Stimulated activated CD4-positive, alpha-beta T cell treated with anti-CD3 and anti-CD28 coated beads, Interleukin-1b, Interleukin-23, amount 100 ng/mL, for 4 hours (primary cell): ENCODE measurements at places on chromosomes 12 and 14.
A peak's percentile ranks its signal among the peaks of the same experiment; 100 is the strongest.

DNA sequence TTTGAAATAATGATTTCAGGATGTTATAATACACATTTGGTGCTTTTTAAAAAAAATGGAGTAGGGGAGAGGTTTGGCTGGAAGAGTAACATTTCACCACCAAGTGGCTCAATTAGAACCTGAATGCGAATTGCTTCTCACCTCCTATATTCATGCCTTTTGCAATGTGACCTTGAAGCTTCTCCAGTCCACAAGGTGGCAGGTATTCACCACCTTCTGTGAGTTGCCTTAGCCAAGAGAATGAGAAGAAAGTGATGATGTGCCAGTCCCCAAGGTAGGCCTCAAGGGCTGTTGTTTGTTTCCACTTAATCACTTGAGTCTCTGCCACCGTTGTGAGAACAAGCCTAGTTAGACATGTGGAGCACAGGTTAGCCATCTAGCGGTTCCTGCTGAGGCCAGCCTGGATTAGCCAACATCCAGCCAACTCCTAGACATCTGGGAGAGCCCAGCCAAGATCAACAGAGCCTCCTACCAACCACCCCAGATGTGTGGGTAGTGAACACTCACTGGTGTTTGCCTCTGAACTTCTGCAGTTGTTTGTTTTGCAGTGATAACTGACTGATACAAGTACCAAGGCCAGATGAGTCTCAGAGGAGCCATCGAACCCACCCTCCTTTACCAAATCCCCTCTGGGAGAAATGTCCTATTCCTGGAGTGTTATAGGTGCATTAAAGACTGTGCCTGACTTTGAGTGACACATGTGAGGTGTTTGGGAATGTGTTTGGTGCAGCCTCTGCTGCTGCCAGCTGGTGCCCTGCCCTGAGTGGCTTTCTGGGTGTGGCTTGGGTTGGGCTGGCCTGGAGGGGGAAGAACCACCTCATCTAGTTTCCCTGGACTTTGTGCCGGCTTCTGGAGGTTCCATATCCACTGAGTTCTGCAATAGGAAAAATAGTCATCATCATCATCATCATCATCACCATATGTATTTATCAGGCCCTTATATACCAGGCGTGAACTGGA, 132.5 kb upstream of the RFLNA start:
- no peak for DNase-seq

DNA sequence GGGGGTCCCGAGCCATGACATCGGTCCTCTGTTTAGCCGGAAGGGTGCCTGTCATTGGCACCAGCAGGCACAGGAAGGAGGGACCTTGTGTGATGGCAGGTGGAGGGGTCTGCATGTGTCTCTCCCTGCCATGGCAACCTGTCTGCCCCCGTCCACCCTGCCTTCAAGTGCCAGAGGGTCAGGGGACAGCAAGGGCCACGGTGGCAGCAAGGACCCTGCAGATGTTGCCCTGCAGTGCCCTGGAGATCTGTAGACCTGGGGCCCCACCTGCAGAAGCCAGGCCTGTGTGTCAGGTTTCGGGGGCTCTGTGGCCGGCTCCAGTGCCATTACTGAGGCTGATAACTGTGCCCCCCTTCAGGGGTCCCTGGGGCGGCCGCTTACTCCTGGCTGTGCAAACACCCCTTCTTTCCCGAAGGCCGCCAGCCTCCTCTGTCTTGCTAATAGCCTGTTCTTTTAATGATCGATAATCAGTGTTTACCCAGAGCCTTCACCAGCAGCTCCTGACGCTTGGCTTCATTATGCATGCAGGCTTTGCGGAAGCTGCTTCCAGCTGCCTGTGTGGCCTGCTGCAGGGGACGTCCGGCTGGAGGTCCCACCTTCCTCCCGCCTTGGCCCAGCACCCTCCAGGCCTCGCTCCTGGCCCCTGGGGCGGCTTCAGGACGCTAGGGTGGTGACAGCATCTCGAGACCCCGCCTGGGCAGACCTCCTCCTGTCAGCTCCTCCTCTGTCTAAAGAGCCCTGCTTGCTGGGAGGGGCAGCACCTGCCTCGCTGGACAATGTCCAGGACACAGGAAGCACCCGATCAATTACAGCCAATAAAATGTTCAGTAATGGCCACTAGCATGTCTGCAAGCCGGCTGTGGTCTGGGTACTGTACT, 153.0 kb downstream of the KIF26A start:
- no peak for DNase-seq

- DNase-seq = no peak
Observed at GRCh38 chr12:96093543-96094196, 58.3 kb upstream of the LTA4H start.

- DNase-seq = no peak
Observed at GRCh38 chr12:131011165-131012079, 57.7 kb downstream of the ADGRD1 start.

- no peak for DNase-seq
Observed at GRCh38 chr14:50375760-50376159, 20.9 kb downstream of the CDKL1 start.

DNA sequence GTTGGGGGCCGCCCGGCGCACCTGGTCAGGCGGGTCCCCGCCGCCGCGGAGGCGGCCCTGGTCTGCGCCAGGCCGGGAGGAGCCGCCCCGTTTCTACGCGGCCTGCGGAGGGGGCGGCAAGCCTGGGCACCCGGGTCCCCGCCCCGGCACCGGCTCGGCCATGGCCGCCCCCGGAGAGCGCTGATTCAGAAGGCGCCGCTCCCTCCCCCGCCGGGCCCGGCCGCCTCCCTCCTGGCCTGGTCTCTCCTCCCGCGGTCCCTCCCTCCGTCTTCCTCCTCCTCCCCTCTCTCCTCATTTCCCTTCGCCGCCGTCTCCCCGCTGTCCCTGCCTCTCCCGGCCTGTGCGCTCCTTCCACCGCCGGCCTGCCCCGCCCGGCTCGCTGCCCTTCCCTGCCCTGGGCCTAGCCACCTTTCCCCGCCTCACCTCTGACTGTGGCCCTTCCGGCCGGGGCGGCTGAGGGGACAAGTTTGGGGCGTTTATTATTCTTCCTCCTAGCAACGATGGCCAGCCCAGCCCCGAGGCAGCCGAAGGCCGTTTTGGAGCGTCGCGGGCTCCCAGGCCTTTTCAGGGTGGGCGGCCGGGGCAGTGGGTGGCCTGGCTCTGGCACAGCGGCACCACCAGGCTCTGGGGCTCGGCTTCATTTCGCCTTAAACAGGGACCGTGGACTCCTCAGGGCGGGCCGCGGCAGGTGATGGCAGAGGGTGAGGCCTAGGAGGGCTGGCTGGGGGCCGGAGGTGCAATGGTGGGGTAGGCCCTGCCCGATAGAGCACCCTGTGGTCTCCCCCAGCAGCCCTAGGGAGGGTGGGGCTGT, 768 bp downstream of the CEP170B start:
- DNase-seq = peak; percentile 37

DNA sequence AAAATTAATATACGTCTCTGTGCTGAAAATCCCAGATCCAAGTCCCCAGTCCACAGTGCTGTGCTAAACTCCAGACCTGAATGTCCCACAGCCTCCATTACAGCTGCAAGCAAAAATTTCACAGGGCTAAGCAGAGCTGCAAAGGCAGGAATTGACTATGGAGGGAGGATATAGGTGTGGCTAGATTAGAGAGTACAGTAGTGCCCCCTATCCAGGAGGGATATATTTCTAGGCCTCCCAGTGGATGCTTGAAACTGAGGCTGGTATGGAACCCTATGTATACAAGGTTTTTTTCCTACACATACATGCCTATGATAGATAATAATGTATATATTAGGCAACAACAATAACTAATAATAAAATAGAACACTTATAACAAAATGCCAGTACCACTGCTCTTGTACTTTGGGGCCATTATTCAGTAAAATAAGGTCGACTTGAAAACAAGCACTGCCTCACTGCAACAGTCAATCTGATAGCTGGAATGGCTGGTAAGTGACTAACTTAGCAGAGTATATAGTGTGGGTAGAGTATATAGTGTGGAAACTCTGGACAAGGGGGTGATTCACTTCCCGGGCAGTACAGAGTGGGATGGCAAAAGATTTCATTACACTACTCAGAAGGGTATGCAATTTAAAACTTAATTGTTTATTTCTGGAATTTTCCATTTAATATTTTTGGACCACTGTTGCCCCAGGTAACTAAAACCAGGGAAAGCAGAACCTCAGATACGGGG, 82.7 kb downstream of the C14orf132 start:
- DNase-seq = no peak

DNA sequence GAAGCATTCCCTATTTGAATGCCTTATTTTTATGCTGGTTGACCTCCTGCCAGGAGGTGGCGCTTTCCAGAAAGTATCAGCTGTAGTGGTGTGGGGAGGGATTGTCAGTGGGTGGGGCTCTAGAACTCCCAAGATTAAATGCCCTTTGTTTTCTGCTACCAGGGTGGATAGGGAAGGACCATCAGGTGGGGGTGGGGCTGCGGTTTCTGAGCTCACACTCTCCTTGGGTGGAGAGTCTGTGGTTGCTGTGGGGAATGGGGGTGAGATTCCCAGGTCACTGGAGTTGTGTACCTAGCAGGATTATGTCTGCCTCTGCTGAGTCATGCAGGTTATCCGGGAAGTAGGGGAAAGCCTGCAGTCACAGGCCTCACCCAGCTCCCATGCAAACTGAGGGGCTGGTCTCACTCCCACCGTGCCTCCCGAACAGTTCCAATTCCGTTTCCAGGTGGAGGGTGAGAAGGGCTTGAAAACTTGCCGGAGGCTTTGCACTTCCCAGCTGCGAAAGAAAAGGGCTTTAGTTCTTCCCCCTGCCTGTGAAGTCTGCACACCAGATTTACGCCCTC, 68.3 kb downstream of the ALG10B start:
- DNase-seq = no peak

DNA sequence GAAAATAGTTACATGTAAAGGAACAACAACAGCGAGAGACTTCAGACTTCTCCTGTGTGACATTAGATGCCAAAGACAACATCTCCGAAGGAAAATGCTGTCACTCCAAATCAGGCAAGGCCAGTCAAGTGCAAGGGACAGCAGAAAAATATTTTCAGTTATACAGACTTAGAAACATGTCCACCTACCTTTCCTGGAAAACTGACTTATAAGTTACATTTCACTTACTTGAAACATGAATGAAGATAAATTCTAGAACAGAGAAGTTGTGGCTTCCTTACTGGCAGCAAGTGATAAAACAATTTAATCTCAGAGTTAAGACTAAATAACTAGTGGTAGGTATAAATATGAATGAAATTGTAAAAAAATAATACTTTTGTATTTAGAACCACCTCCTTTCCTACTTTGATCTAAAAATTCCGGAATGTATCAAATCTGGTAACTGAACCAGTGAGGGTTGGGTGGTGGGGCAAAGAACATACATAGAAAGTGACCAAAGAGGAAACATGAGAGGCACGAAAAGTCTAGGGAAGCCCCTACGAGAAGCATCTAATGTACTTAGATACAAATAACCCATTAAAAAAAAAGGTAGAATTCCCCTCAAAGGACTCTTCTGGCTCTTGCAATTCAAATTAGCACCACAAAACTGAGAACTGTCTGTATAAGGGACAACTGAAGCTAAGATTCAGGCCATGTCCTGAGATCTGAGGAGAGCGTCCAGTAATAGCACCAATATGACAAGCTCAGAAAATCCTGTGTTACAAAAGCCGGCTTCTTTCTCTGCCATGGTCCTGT, 21.2 kb downstream of the MTHFD1 start:
- DNase-seq = no peak

- no peak for DNase-seq
Observed at GRCh38 chr12:60209933-60210332, 614.1 kb downstream of the SLC16A7 start.

- peak; percentile 35 for DNase-seq
Observed at GRCh38 chr14:30375296-30375892, 183.6 kb upstream of the G2E3 start.

DNA sequence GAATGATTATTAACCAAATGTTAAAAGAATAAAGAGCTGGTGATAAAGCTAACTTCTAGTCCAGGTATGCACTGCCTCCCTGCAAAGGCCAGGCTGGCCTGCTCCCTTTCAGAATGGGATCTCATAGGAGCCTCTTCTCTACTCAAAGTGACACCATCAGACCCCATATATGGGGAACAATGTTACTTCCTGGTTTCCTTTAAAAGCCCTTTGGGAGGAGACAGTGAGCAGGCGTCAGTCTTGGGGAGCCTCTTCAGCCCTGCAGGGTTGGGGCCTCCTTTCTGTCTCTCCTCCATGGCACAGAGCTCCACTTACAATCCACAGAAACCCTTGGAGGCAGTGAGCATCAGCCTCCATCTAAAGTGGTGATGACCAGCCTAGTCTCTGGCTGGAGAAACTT, 17.3 kb upstream of the GPRC5A start:
- no peak for DNase-seq

DNA sequence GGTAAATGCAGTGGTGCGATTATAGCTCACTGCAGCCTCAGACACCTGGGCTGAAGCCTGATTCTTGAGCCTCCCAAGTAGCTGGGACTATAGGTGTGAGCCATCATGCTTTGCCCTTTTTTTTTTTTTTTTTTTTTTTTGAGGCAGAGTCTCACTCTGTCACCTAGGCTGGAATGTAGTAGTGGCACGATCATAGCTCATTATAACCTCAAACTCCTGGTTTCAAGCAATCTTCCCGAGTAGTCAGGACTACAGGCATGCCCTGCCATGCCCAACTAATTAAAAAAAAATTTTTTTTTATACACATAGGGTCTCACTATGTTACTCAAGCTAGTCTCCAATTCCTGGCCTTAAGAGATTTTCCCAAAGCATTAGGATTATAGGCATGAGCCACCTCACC, 6.9 kb downstream of the ATP2A2 start:
- no peak for DNase-seq

GRCh38 chr12:49664591-49665239, 41.4 kb downstream of the PRPF40B start:
- DNase-seq = no peak

DNA sequence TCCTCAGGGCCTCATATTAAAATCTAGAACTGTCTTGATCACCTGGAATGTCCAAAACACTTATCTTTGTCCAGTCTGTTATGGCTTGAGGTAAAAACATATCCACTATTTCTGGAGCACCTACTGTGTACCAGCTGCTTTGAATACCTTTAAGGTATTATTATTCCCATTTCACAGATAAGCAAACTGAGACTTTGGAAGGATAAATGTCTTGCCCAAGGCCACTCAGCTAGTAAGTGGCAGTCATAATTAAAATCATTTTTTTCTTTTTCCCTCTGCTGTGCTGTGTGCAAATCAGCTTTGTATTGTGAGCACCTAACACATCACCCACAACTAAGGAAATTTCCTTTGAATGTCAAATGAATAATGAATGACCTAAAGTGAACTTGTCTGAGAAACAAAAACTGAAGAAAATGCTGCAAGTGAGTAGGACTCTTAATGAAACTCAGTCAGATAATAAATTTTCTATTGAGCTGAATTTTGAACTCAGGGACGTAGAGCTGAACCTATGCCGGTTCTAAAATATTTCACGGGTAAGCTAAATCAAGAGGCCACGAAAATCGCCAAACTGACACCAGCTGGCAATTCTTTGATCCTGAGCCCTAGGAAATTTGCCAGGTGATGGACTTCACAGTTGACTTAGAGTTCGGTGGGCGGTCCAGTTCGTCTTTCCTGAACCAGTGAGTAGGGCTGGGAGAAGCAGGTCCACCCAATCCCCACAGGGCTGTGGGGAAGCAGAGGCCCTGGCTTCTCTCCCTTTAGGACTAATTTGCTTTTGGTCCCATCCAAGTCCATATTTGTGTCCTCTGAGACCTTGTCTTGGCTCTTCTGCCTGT, 159.7 kb upstream of the PWP1 start:
- DNase-seq = no peak
